ENCODE measurements at places on chromosomes 7 and 10.

DNA sequence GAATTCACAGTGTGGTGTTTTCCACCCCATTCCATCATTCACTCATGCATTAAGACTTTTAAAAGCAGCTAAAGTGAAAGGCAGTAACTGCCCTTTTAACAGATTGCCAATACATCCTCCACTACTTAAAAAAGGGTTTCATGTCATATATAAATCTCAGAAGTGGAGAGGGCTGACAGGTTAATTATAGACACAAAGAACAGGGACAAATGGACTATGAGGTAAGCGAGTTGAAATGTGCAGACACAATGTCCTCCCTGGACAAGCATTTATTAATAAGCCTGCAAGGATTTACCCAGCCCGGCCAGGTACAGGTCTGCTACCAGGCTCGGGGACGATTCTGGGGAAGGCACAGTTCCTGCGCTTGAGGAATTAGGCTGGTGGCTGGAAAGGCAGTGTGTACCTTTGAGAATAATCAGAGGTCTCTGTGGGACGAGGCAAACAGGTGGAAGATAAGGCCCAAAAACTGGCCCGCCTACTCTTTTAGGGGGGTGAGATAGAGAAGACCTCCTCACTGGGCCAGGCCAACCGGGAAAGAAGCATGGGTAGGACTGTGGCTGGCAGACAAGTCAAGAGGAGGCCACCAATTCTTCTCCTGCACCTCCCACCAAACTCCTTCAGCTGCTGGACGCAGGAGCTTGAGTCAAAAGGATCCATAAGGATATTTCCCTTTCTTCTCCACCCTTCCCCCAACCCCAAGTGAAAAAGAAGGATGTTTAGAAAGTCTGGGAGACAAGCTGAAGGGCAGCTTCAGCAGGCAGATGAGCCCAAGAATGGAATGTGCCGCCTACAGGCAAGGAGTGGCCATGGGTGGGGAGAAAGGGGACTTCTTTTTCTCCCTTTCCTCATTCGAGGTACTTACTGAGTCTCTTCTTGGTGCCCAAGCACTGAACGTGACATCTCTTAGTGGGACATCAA lies 1.5 kb downstream of the PDLIM1 start:
- DNase-seq = no peak

- DNase-seq = no peak
Measured at GRCh38 chr7:2926896-2927405, 82.8 kb upstream of the GNA12 start.

DNA sequence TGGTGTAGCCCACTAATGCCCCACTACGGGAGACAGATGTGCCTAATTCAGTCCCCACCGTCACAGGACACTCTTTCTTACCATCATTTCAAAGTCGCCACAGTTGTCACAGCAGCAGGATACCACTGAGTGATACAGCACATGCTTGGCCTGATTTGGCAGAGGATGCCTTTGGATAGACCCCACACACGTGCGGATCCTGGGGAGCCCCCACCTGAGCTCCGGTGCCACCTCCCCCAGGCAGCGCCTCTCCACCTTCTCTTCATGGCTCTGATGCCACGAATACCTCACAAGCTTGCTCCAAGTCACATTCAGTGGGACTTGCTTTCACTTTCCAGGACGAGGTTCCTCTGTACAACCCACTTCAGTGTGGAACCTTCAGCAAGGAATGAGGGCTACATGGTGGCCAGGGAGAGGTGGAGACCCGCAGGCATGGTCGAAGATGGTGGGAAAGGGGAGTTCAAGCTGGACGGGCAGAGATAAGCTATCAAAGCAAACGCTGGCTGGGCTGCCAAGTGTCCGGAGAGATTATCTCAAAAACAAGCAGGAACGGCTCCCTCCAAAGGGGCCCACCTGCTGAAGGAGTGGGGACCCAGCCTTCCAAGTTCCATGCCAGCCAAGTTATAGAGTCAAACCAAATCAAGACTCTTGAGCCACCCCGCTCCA lies 107.4 kb downstream of the ZRANB1 start:
- no peak for DNase-seq

DNA sequence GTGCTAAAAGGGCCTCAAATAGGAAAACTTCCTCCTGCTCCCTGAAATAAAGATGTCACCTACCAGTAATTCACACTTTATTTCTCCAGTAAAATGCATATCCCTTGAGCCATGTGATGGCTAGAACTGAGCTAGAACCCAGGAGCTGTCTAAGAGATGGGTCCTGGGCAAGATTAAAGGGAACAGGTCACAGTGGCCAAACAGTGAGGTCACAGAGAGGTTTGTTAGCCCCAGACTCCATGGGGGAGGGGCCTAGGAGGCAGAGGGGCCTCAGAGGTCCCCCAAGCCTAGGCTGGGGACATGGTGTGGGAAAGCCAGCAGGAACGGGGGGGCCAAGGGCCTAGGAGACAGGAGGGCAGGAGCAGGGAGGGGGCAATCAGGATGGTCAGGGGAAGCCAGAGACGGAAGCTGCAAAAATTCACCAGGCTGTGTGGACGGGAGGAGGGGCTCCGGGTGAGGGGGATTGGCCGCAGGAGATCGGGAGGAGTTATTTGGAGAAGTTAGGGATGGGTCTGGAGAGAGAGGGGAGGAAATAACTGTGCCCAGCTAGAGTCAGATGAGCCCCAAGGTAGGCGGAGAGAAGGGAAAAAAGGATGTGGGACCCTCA lies 3.3 kb downstream of the FBXO24 start:
- no peak for DNase-seq

DNA sequence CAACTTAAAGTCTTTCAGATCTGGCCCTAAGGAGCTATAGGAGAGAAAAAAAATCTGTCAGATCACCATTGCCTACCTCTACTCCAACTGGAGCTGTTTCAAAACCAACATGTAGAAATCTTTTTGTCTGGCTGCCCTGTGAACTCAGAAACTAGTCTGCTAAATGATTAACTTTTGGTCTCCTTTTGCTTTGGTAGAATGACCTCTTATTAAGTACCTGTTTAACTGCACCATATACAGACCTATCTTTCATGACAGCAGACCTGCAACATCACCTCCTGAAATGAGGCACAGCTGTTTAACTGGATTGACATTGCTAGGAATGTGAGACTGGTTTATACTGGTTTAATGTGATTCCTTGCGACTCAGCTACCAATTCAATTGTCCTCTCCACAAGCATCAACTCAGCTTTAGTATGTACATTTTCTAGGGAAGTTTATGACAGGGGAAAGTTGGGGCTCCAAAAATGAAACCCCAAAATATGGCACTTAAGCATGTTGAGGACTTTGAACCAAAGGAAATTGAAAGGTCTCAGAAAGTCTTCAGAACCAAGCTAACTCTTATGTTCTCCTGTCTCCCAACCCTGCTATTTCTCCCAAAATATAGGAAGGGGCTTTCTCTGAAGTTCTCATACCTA lies 1.8 kb downstream of the CYP3A43 start:
- DNase-seq = no peak

- no peak for DNase-seq
Measured at GRCh38 chr7:149489391-149490024, 8.1 kb downstream of the ZNF746 start.

GRCh38 chr7:105279688-105280007 lies 109.1 kb downstream of the SRPK2 start:
- DNase-seq = no peak

DNA sequence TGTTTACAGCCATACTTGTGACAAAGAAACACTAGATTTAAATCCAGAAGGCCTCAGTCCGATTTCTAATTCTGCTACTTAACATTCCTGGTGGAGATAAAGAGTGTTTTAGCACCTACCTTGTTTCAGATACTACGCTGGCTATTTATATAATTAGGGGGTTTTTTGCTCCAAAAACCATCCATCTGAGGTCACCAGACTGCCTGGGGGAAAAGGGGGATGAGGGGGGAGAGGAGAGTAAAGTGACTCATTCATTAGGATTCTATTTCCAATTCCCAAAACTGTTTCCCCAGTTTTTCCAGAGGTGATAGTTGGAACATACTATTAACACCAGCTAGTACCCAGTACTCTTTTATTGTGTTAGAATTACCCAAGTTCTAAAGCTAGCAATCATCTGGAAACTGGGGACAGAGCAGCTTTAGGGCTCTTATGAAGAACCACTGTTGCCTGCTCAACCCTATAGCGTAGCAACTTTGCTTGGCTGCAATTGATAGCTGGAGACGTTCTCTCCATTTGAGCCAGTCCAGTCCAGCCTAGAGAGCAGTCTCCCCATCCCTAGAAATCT lies 6.6 kb downstream of the GCC1 start:
- DNase-seq = no peak

DNA sequence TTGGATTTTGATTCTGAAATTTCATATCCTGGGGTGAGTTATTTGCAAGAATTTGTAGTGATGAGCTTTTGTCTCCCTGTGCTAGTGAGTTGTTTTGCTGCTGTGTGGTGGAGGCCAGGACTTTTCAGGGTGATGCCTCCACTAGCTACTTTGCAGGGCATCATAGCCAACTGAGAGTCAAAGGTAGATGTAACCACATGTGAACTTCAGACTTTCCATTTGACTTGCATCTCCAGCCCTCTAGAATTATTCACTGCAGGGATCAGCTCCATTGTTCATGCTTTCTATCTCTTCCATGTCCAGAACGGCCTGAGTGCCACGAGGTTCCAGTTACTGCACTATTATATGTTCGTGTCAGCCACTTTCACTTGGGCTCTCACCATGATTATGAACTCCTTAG lies 534.3 kb downstream of the GRM8 start:
- no peak for DNase-seq

GRCh38 chr10:114576132-114576487 lies 82.0 kb downstream of the ABLIM1 start:
- no peak for DNase-seq

DNA sequence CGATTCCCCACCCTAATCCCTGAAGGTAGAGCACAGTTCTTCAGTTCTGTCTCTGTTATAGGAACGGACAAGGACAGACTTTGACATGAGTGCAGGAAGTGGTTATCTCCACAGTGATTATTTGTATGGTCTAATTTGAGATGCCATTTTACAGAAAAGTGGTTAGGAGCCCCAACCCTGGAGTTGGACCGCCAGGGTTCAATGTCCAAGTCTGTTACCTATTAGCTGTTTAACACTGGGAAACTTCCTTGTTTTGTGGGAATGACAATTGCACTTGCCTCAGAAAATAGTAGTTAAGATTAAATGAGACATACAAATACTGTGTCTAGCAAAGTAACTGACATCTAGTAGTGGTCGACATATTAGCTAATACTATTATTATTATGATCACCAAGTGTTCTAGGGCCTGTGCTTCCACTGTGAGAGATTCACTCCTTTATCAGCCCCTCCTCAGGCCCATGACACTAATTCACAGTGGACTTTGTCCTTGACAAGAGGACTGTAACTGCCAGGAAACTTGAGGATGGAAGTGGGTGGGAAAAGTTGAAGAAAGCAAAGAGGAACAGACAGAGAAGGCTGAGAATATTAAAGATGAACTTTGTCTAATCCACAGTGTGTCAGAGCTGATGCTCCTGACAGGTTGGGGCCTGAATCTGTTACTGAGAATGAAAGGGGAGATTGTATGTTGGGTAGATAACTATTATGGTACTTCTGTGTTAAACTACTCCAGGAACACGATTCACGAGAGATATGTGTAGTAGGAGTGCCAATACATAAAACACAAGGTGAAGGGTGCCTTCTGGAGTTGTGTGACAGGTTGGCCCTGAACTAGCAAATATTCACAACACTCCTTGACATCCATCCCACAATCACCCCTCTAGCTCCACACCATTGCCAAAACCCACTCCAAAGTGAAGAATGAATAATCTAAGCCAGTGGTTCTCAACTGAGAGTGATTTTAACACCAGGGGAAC lies 66.4 kb downstream of the TAC1 start:
- no peak for DNase-seq

- DNase-seq = no peak
Measured at GRCh38 chr7:143885951-143886350, 16.0 kb downstream of the TCAF1 start.

- no peak for DNase-seq
Measured at GRCh38 chr7:107063245-107064120, 19.0 kb downstream of the PRKAR2B start.

- no peak for DNase-seq
Measured at GRCh38 chr7:140562926-140563481, 77.6 kb downstream of the DENND2A start.

DNA sequence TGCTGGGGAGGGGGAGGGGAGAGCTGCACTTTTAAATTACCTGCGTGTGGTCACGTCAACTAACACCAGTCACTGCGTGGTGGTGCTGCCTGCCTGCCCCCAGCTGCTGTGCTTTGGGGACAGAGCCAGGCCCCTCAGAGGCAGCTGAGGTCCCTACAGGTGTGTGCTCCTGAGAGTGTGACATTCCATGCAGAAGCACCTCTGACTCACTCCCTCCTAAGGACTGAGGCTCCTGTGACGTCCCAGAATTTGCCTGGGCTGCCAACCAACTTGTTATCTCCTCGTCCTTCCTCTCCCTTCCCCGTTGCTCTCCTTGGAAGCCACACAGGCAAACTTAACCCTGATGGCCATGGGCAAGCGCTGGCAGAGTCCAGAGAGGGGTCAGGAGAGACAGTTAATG lies 563.0 kb downstream of the PARD3 start:
- DNase-seq = no peak

DNA sequence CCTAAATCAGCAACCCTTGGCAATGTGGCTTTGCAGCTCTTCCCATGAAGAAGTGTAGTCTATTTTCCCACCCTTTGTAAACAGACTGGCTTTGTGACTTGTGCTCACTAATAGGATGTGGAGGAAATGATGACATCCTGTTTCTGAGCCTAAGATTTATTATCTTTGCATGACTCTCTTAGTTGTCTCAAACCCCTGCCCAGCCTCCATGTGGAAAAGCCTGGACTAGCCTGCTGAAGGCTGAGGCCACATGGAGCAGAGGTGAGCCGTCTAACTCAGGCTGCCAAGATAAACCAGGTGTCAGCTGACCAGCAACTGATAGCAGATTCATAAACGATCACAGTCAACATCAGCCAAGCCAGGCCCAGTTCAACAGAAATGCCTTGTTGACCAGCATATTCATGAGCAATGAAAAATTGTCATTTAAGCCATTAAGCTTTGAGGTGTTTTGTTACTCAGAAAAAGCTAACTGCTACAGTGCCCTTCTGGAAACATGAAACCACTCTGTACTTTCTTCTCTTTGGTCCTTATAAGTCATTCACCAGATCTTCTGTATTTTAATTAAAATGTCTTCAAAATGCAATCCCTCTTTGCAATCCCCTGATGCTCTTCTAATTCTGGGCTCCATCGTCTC lies 586.3 kb upstream of the ANKRD30A start:
- DNase-seq = no peak

GRCh38 chr7:77696643-77697534 lies 630 bp downstream of the RSBN1L start:
- DNase-seq = no peak

- no peak for DNase-seq
Measured at GRCh38 chr7:111006040-111006439, 84.9 kb upstream of the LRRN3 start.

DNA sequence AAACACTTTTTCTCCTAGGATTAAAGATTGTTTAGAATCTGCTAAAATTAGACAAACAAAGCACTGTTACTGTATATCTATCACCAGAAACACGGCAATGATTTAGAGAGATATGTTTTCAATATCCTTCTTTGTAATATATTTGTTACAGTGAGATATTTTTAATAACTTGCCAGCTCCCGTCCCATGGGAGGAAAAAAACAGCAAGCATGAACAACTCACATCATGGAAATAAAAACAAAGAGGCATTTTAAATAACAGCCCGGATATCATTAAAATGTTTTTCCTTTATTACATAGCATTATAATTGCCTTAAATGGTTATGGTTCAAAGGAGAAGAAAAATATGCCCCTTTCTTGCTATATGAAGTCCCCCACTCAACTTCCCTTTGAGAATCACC lies 272.1 kb downstream of the BMPER start:
- DNase-seq = no peak
